ENCODE measurements at places on chromosomes 16 and 17. TPM values are rescaled to one million over a fixed set of nuclear protein-coding genes. Genes with fewer than 3 reads are reported as not detected.

DNA sequence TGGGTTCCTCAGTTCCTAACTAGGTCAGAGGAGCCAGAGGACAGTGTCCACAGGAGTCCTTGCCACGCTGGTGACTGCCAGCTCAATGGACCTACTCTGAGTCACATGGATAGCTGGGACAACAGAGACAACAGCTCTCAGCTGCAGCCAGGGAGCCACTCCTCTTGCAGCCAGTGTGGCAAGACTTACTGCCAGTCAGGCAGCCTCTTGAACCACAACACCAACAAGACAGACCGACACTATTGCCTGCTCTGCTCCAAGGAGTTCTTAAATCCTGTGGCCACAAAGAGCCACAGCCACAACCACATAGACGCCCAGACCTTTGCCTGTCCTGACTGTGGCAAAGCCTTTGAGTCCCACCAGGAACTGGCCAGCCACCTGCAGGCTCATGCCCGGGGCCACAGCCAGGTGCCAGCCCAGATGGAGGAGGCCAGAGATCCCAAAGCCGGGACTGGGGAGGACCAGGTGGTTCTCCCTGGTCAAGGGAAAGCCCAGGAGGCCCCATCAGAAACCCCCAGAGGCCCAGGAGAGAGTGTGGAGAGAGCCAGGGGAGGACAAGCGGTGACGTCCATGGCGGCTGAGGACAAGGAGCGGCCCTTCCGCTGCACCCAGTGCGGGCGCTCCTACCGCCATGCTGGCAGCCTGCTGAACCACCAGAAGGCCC is 6.7 kb downstream of the ZNF646 start:
- peaks cover 98% of the 10 kb centered on the region for H3K36me3 ChIP-seq
- no peak overlapping the region for H3K4me3 ChIP-seq
- no peak overlapping the region for H3K27ac ChIP-seq

DNA sequence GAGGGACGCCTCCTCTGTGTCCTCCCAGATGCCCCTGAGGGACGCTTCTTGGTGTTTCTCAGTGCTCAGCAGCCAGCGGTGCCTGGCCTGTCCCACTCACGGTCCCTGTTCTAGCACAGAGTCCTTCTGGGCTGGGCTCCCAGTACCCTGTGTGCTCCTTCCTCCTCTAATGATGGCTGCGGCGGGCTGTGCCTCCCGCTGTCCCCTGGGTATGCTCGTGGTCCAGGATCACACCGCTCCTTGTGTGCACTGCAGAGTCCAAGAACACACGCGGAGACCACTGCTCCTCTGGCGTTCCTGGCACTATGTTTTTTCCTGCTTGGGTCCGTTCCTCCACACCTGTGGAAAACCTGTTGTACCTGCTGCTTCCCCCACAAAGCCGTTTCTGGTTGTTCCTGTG is 15.1 kb upstream of the IRF8 start:
- no peak for DNase-seq
- H3K27ac ChIP-seq = no peak overlapping the region
- no peaks in the 10 kb centered on the region for H3K27me3 ChIP-seq
- H3K4me1 ChIP-seq = no peaks in the 10 kb centered on the region
- H3K4me3 ChIP-seq = no peak overlapping the region

GRCh38 chr16:24829153-24829552 is 16.6 kb upstream of the SLC5A11 start:
- no peaks in the 10 kb centered on the region for H3K36me3 ChIP-seq
- peaks cover 25% of the 10 kb centered on the region for H3K4me1 ChIP-seq
- no peak for DNase-seq
- no peak overlapping the region for H3K27ac ChIP-seq
- no peak overlapping the region for H3K4me3 ChIP-seq
- H3K27me3 ChIP-seq = no peaks in the 10 kb centered on the region

GRCh38 chr16:48605518-48606110 is 4.4 kb downstream of the N4BP1 start:
- no peak for DNase-seq
- no peaks in the 10 kb centered on the region for H3K27me3 ChIP-seq
- peak overlapping the region; percentile 99 for H3K27ac ChIP-seq
- H3K4me1 ChIP-seq = peaks cover 86% of the 10 kb centered on the region

GRCh38 chr17:21020622-21021021 is 22.2 kb downstream of the USP22 start:
- peaks cover 55% of the 10 kb centered on the region for H3K36me3 ChIP-seq
- H3K4me3 ChIP-seq = no peak overlapping the region
- DNase-seq = no peak

GRCh38 chr16:730666-731509 is 4.0 kb downstream of the HAGHL start:
- H3K36me3 ChIP-seq = peaks cover 19% of the 10 kb centered on the region
- H3K4me3 ChIP-seq = no peak overlapping the region
- peaks cover 36% of the 10 kb centered on the region for H3K27me3 ChIP-seq

The SMTNL2 gene
- total RNA-seq = 0.76 TPM

All from esophagus squamous epithelium (tissue), 5 donors.